NCI-H460 (cell line): ENCODE measurements at places on chromosomes 1 and 21. TPM values are rescaled to one million over a fixed set of nuclear protein-coding genes. Genes with fewer than 3 reads are reported as not detected.
A peak's percentile ranks its signal among the peaks of the same experiment; 100 is the strongest.

DNA sequence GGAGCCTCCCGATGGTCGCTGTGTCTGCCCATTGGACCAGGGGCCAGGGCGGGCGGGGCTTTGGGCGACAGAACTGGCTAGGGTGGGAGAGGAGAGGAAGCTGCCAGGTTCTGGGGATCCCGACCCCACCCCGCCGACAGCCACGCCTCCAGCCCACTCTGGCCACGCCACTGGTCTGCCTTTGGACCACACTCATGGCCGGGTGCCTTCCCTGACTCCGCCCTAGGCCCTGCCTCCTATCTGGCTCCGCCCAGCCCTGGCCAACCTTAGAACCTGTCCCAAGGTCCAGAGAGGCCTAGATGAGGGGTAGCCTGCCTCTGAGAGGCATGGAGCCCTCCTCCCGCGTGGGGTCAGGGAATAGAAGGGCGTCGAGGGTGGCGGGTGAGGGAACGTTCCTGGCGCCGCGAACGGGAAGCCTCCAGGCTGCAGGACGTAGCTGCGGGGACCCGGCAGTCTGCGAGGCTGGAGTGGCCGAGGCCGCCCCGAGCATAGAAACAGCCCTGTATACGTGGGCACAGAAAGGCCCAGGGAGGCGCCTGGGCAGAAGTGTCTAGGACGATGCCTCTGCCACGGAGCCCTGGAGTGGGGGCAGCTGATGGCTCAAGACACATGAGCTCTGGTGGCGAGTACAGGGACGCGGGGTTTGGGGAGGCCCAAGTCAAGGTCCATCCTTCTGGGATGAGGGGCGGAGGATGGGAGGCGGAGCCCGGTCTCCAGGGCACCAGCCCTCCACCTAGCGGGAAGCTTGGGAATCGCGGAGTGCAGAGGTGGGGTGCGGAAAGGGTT, 11.5 kb upstream of the COL16A1 start:
- DNase-seq: peak; percentile 83

GRCh38 chr1:36306902-36307456, 811 bp downstream of the SH3D21 start:
- no peak for DNase-seq

DNA sequence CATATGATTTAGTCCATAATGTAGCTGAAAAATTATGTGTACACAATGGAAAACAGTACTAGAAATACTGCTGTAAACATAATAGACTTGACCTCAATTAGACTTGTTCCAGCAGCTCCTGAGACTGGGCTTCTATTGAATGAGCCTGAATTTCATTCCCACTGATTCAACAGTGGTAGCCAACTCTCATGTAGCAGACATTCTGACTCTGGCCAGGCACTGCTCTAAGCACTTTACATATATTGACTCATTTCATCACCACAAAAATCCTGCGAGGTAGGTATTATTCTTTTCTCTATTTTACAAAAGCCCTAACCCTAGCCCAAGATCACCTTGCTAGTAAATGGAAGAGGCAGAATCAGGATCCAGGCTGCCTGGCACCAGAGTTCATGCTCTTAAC, 12.8 kb upstream of the CTSS start:
- DNase-seq: no peak

- peak; percentile 9 for DNase-seq
Observed at GRCh38 chr1:179310721-179311120, 17.1 kb downstream of the SOAT1 start.

Gene LAPTM5
- total RNA-seq: not detected in 2 replicates

DNA sequence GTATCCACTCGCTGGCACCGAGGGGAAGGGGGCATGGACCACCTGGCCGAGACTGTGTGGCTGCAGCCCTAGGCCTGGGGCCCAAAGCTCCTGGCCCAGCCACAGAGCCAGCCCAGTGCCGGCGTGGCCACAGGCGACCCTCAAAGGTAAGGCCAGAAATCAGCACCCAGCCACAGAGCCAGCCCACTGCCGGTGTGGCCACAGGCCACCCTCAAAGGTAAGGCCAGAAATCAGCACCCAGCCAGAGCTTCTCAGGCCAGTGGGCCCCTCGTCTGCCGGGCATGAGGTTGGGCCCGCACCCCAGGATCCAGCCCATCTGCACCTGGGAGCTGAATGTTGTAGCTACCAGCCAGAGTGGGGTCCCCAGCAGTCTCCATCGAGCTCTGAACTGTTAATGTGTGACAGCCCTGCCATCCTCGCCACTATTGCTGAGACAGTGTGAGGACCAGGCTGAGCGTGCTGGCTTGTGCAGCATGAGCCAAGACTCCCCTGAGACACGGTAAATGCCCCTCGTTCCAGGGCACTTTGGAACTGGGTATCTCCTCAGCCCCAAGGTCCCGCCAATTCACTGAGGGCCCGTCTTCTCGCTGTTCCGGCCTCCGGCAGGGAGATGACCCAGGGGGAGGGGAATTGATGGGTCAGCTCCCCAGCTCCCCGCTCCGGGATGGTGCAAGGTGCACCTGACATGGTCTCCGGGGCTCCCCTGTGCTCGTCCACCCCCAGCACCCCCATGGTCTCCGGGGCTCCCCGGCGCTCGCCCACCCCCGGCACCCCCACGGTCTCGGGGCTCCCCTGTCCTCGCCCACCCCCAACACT, 4.7 kb upstream of the FTCD start:
- no peak for DNase-seq

Gene CD1C
- not detected in 2 replicates for total RNA-seq

Gene BECN2
- not detected in 2 replicates for total RNA-seq

Gene HES5
- not detected in 2 replicates for total RNA-seq

Gene WNT3A
- total RNA-seq: not detected in 2 replicates

Gene TSSK3
- 0.57 and 0.98 TPM in 2 replicates for total RNA-seq

DNA sequence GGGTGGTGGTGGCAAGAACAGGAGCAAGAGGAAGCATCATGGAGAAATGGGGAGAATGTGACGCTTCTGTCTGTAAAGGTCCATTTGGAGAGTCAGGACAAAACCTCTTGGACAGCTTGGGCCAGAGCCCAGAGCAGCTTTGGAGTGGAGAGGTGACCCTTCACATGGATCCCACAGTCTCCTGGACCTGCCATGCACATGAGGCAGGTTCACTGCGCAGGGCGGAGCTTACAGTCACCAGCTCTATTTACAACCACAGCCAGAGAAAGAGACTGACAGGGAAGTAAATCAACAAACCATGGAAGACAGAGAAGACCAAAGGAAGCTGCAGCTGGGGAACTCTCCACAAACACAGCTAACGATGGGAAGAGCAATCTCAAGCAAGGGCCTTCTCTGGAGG, 828 bp upstream of the RGS8 start:
- no peak for DNase-seq

- peak; percentile 58 for DNase-seq
Observed at GRCh38 chr1:235597867-235598553, 51.6 kb downstream of the GNG4 start.

DNA sequence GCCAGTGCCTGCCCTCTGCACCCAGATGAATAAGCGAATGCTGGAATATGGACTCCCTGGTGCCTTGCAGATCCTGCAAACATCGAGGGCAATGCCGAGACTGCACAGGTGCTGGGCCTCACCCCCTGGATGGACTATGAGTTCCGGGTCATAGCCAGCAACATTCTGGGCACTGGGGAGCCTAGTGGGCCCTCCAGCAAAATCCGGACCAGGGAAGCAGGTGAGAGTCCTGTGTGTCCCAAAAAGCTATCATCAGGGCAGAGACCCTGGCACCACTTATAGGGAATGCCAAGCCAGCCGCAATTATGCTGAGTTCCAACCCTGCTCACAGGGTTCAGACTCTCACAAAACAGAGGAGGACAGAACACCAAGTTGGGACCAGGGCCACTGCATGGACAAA, 17.2 kb downstream of the TMEM81 start:
- DNase-seq: no peak

- no peak for DNase-seq
Observed at GRCh38 chr1:8251635-8252034, 66.3 kb upstream of the SLC45A1 start.

DNA sequence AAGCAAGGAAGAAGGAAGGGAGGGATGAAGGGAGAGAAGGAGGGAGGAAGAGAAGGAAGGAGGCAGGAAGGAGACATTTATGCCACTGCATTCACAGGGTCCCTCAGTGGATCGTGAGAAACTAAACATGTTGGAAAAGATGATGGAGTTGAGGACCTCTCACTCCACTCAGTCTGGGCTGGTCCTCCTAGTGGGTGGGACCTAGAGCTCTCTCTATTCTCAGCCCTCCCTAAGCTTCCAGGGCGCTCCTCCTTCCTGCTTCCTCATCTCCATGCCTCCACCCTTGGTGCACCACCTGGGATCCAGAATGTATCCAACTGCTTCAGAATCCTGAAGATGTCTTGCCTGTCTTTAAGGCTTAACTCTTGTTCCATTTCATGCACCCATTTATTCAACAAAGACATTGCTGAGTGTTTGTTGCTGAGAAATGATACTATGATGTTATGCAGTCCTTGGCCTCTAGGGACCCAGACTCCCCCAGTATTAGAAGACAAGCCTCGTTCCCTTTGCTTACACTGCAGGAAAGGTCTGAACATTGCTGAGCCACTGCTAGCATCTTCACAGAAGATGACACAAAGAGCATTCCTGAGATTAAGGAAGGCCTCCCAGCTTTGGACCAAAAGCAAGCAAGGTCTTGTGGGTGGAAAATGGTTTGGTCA, 88.5 kb downstream of the BEND5 start:
- no peak for DNase-seq

Gene TBX15
- total RNA-seq: not detected in 2 replicates

- no peak for DNase-seq
Observed at GRCh38 chr1:207032528-207033017, at the start of gene C1orf116. TSS of gene C1orf116 (minus strand) at chr1:207032756. CDS start at chr1:207027598, 5,158 bp downstream.

Gene C1orf167
- total RNA-seq: 0.14 TPM in 1 of 2 replicates, not detected in the other

Gene CFAP74
- total RNA-seq: not detected in 2 replicates

GRCh38 chr1:50208756-50209155, 100.0 kb downstream of the ELAVL4 start:
- DNase-seq: no peak

- peak; percentile 5 for DNase-seq
Observed at GRCh38 chr1:90964444-90965035, 57.3 kb downstream of the ZNF644 start.

DNA sequence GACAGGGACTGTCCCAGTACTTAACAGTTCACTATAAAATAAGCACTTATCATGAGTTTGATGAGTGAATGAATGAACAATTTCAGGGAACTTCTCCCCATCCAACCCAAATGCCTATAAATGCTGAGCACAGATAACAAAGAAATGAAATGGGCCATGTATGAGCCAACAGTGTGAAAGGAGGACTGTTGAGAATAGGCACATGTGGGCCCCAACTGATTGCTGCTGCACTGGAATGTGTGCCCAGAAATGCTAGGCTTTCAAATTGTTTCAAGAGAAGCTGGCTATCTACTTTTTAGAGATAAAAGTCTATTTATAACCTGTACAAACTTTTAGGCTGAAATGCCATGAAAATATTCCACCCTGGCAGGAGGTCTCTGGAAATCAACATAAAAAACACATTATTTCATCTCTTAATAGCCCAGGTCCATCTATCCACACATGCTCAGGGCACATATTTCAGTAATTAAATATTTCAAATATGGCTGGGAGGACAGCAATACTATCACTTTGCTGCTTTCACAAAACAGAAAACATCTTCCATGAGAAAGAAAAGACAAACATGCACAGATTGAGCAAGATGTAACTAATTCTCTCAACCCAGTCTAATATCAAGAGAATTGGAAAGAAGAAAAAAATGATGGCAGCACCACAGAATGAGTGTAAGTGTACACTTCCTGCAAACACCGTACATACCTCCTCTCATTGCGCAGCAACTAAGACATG, 49.8 kb downstream of the COLGALT2 start:
- DNase-seq: no peak

- DNase-seq: no peak
Observed at GRCh38 chr21:16427587-16428087, 697.9 kb downstream of the USP25 start.

DNA sequence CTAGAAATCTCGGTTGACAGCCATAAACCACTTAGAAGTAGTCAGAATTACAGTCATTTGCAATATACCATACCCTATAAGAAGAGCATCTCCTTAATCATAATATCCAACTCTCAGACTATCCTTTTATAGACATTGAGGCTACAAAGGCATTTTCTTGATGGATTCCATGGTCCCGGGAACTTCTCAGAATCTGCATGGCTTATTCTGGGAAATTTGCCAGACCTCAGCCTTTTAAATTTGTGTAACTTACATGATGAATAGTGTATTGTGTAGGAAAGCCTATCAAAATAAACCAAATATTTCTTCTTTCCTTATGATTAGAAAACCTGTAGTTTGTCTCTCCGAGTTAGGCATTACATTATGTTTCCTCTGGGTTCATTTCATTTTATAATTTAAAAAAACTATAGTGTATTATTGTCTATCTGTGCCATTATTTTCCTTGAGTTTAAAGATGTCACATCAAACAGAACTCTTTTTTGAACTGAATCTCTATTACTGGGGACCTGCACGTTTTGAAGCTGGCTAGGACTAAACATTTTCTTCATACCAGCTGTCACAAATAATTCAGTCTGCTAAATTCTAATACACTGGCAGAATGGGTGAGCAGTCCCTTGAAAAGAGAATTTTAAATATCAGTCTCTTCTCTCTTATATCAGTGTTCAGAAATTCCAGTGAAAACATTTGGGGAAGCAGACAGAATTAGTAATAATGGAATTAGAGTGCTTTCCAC, 102.9 kb downstream of the GABPA start:
- no peak for DNase-seq

Gene NPR1
- total RNA-seq: 3.0 and 3.3 TPM in 2 replicates

Gene OR2T33
- not detected in 2 replicates for total RNA-seq

DNA sequence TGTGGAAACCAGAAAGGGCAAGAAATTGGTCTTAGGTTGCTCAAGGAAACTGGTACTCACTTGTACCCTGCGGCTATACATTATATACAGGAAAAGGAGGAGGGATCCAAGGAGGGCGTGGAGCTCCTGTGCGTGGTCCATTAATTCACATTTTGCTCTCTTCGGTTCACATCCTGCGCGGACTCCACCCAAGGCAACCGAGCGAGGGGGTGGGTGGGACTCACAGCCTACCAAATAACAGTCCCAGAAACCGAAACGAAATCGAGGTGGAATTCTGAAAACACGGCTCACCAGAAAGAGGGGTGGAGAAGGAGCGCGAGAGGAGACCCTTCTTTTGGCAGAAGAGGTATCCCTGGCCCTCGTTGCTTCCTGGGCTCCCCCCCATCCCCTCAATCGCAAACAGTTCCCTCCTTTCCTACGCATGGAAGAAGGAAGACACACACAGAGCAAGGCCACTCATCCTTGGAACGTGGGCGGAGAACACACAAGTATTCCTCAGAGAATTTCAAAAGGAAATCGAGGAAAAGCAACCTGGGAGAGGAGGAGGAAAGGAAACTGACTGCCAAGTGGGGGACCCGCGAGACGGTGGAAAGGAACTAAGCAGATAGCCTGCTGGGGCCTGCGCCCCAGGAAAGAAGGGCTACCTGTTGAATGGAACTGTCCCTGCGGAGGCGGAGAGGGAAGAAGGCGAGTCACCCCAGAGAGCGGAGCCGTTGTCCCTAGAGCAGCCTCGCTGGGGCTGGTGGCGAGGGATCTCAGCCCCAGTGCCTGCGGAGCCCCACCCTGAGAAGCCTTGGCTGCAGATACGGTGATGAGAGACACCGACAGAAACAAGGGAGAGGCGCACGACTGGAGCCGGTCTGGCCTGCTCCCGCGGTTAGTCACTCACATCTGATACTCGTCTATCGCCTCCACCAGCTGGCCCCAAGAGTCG, 705 bp downstream of the AIDA start:
- DNase-seq: peak; percentile 47

Gene HS2ST1
- total RNA-seq: 15.9 and 16.0 TPM in 2 replicates

- DNase-seq: no peak
Observed at GRCh38 chr1:5291889-5292288, 637.5 kb downstream of the AJAP1 start.

- no peak for DNase-seq
Observed at GRCh38 chr1:211710566-211711314, 35.3 kb upstream of the NEK2 start.

Gene PIGR
- total RNA-seq: not detected in 2 replicates
